Activated gamma-delta T cell treated with Interleukin-2 at 50 U/mL for 16 hours (primary cell): ENCODE measurements at places on chromosomes 11 and 22.

DNA sequence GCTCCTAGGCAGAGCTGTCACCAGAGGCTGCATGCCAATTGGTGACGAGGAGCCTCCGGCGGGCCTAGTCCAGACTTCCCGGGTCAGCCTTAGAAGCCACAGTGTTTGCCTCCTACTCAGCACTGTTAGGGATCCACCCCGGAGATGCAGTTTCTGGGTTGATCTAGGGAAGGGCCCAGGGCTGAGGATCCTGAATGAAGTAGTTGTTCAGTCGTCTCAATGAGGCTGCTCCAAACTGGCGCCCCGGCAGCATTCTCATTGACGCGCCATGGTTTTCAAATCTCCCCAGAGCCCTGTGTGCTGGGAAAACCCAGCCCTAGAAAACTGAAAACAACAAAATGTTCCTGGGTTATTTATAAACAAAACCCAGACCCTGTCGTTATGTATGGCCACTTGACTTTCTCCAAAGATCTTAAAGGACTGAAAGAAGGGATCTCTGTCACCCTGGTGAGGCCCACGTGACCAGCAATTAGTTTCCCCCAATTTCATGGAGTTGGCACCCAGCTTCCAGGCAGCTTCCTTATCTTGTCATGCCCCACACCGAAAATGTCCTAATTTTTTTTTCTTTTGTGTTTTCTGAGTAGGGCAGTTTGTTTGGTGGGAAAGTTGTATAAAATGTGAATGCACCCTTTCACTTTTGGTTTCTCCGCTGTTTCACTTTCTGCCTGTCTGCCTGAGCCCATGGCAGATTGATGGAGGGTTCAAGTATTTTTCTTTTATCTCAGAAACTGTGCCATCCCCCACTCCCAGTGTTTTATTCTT, 2.0 kb upstream of the EHD1 start:
- no peak for DNase-seq

DNA sequence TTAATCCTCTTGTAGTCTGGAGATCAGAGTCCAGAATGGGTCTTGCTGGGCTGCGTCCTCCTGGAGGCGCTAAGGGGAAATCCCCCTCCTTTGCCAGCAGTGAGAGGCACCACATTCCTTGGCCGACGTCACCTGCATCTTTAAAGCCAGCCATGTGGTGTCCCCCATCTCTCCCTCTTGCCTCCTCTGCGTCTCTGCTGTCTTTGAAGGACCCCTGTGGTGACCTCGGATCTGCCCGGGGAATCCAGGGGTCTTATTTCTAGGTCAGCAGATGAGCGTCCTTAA, 27.2 kb upstream of the PARVB start:
- no peak for DNase-seq

- peak; percentile 64 for DNase-seq
Measured at GRCh38 chr11:111565114-111565720, 24.7 kb downstream of the LAYN start.

GRCh38 chr11:93623179-93623578, 38.3 kb upstream of the CEP295 start:
- DNase-seq, result no peak
